GM12892 (cell line): ENCODE measurements at places on chromosomes 2 and 18.

DNA sequence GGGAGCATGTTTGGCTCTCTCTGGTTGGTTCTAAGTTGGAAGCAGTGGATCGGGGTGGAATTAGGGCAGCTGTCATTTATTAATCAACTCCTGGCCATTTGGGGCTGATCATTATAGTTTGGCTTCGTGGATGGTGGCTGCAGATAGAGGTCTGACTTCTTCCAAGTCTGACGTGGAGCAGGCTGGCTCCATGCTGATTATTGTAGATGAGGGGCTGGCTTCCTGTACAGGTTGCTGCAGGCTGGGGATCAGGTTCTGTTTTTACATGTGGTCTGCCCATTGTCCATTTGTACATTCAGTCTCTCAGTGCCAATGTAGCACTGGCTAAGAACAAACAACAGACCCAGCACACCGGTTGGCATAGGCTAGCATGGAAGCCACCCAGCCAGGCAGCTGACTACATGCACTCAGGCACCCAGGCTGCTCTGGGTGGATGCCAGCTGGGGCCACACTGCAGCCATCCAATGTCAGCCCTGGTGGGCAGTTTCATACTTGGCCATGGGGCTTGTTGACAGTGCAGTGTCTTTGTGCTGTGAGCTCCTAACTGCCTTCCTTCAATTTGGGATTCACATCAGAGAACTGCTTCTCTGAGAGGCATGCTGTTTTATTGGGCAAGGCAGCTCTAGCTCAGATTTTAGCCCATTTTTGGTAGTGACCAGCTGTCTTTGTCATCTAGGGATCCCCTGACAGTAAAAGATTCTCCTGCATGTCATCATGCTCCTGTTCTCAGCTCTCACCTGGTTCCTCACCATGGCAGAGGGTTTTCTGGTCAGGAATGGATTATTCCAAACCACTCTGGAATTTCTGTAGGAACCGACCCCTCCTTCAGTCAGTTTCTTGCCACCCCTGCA is 25.4 kb downstream of the NPAS2 start:
- no peak for DNase-seq

DNA sequence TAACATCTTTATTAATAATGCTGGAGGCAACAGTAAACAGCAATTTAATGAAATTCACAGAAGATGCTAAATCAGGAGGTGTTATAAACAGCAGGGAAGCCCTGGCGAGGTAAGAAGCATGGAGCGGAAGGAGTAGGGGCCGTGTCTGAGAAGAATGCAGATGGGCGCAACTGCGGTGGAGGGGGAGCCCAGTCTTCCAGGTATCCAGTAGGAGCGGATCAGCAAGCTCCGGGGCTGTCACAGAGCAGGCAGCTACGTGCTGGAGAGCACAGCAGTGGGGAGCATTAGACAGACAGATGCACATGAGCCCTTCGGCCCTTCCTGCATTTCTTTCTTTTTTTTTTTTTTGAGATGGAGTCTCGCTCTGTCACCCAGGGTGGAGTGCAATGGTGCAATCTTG is 82.3 kb downstream of the SH3RF3 start:
- DNase-seq = no peak

- no peak for DNase-seq
Measured at GRCh38 chr2:119846021-119846420, 86.3 kb downstream of the PTPN4 start.

- no peak for DNase-seq
Measured at GRCh38 chr2:148826791-148827190, 48.2 kb upstream of the KIF5C start.

GRCh38 chr2:190315273-190315672 is 4.4 kb downstream of the HIBCH start:
- DNase-seq = no peak

- DNase-seq = no peak
Measured at GRCh38 chr2:128494307-128494639, 175.6 kb upstream of the HS6ST1 start.

- DNase-seq = no peak
Measured at GRCh38 chr2:99084256-99084655, 57.3 kb upstream of the C2orf15 start.

GRCh38 chr2:84888401-84889276 is 7.8 kb upstream of the TRABD2A start:
- DNase-seq = no peak

GRCh38 chr2:133324150-133324561 is 244.1 kb downstream of the NCKAP5 start:
- DNase-seq = no peak

- no peak for DNase-seq
Measured at GRCh38 chr2:206647985-206648384, 5.7 kb downstream of the FAM237A start.
